ENCODE measurements at places on chromosomes 13 and 19.

GRCh38 chr19:44356383-44357111 lies at the start of gene ZNF112:
TSS of gene ZNF112 (minus strand) at chr19:44356680. CDS start at chr19:44340539, 16,141 bp downstream.
- DNase-seq, result peak; percentile 92

DNA sequence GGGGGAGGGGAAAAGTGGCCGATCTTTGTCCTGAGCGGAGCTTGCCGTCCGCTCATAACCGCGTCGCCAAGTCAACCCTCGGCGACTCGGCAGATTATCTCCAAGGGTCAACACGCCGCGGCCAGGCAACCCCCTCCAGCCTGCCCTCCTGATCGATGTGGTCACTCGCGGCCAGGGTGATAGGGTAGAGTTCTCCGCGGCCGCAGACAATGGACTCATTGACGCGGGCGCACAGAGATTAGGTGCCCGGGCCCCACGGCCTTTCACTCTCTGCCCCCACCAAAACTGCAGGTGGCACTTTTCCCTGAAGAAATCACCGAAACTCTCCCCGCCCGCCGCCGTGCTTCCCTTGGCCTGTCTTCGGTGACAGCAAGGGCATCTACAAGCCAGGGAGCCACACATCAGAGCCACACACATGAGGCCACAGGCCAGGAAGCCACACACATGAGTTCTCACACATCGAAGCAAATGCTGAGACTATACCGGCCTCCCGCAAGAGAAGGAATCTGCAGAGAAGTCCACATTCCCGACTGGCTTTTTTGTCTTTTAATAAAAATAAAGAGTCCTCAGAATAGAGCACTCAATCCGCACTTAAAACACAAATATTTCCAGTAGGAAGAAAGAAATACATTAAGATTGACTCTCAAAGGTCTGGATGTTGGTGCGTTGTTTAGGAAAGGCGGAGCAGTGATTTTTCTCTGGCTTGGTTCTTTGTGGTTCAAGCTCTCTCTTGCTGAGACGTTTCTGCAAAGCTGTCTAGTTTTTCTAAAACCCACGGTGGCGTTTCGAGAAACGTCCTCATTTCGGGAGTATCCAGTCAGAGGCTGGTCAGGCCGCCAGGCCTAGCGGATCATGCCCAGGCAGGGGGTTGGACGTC lies 1.5 kb upstream of the PDX1 start:
- no peak for DNase-seq

GRCh38 chr19:33388231-33388724 lies 14.8 kb downstream of the CEBPG start:
- no peak for DNase-seq

DNA sequence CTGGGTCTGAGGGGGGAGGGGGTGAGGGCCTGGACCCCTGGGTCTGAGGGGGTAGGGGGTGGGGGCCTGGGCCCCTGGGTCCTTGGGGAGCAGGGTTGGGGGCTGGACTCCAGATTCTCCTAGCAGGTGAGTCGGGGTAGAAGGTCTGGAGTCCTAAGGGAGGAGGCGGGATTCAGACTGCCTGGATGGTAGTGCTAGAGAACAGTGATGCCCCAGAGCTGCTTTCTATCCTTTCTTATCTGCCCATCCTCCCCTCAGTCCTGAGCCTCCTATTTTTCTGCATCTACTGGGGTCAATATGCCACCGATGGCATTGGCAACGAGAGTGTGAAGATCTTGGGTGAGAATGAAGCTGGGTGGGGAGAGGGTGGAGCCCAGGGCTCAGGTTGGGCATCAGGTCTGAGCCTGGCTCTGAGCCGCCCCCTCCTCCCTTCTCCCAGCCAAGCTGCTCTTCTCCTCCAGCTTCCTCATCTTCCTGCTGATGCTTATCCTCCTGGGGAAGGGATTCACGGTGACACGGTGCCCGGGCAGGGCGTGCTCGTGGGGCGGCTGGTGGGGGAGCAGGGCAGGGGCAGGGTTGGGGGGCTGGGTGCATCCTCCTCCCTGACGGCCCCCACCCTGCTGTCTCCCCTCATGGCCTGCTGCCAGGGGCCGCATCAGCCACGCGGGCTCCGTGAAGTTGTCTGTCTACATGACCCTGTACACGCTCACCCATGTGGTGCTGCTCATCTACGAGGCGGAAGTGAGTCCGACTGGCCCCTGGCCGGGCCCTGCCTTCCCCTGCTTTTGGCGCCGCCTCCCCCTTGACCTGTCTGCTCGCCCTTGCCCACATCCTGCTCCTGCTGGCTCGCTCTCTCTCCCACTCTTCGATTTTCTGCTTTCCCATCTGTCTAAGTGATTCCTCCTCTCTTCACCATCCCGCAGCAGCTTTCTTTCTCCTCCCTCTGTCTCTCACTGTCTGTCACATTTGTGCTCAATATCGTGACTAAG lies 3.4 kb downstream of the TMEM145 start:
- DNase-seq, result no peak

DNA sequence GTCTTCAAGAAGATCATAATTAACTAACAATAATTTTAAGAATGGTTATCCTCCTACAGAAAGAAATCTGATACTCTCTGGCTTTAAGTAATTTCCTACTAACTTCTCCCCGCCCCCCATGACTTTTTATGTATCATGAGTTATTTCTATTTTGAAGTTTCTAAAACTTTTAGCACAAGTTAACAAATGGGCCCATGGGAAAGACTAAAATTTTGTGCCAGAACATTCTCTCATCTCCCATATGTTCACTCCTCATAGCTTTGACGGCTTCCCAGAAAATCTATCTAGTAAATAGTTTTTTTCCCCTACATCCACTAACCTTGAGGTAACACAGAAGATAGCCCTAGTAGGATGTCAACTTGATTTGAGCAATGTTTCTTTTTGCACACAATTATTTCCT lies 148.3 kb downstream of the POSTN start:
- DNase-seq, result no peak

- DNase-seq, result no peak
Measured at GRCh38 chr13:103188713-103189326, 122.6 kb upstream of the SLC10A2 start.

GRCh38 chr13:112143046-112143752 lies 76.2 kb downstream of the SOX1 start:
- no peak for DNase-seq

DNA sequence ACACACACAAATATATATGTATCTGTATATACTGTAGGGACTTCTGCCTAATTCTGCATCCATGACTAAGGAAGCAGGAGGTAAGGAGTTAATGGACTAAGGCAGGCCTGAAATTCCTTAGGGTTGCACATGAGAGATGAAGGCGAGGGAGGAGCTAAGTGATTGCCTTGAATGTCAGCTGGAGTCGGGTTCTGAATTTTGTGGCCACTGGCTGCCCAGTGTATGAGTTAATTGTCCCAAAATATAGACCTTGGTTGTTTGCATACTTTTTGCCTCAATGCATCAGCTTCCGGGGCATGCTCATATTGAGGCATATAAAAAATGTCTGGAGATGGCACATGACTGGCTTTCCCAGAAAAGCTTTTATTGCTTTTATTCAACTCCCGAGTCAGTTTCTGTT lies 245.5 kb downstream of the TDRD3 start:
- DNase-seq, result no peak

All from NCI-H2029 treated with DMSO at 0.1 percent for 48 hours (cell line).